D721Med (cell line): ENCODE measurements at places on chromosomes 4 and X.

- no peak for DNase-seq
These were observed 38.0 kb downstream of the MAGEE2 start for GRCh38 chrX:75746891-75747639.

- no peak for DNase-seq
These were observed 444.2 kb upstream of the SLIT2 start for GRCh38 chr4:19807505-19807904.

GRCh38 chr4:58603951-58604350, 1493.8 kb upstream of the IGFBP7 start:
- DNase-seq: no peak

GRCh38 chr4:18127030-18127429, 105.5 kb upstream of the LCORL start:
- DNase-seq: no peak

DNA sequence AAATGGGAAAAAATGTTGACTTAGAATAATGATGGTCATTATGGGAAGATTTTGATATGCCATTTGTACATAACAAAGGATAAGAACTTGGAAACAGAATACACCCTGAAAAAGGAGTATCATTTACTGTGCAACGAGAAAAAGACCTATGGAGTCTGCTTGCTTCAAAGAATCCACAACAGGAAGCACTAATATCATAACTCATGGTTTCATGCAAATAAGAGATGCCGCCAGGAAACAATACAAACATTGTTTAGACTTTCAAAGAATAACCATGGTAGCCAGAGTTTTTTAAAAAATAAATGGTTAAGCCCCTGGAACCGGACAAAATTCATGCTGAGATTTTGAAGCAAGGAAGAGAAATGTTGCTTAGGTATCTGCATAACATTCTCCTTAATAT, 139.9 kb upstream of the ETNPPL start:
- DNase-seq: no peak

DNA sequence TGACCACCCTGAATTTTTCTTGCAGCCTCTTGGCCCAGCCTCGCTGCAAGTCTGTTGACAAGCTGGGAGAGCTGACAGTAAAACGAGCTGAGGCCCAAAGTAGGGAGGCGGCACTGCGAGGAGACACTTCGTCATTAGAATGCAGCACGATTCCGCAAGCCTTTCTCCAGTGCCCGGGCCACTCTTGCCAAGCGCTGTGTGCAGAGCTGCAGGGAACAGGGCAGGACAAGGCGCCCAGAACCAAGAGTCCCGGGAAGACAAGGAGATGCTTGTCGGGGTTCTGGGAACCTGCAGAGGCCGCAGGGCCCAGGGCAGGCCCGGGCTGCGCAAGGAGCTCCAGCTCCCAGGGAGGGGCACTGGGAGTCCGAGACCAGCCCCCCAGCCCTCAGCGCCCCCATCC, 187.1 kb downstream of the BCOR start:
- DNase-seq: no peak

- no peak for DNase-seq
These were observed 164.0 kb upstream of the RASGEF1B start for GRCh38 chr4:81635739-81636138.

- no peak for DNase-seq
These were observed 77.9 kb downstream of the CBR4 start for GRCh38 chr4:168932138-168932537.

- DNase-seq: no peak
These were observed 21.6 kb upstream of the RBM47 start for GRCh38 chr4:40651280-40651679.

DNA sequence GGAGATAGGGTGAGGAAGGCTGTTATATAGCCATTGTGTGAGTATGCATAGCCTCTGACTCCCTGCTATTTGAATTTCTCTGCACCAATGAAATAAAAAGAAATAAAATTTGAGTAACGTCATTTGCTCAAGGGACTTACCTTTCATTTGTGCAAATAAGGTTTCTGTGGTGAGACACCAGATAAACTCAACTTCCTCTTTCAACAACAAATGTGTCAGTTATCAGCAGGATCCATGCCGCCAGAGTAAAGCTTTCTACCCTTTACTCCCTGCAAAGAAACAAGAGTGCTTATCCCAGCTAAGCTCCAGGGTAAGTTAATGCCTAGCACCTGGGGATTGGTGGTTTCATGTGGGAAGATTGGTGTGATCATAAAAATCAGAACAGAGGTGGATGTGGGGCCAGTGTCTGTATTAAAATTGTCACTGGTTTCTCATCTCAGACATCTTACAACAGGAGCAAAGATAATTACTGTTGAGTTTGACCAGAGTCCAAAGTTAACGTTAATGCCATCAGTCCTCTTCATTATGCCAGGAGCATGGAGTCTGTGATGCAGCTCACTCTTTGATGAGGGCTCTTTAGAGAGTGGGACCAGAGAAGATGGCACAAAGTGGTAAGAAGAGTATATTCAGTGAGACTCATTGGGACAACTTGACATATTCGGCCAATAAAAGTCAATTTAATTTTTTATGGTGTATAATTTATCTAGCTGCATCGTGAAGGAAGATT, at the start of gene P2RY10:
Gene P2RY10 (plus strand): TSS at position 206 of the 727 bp plus-strand sequence. CDS start 15,130 bp downstream, outside the sequence.
- no peak for DNase-seq

- DNase-seq: no peak
These were observed 147.0 kb downstream of the AFAP1 start for GRCh38 chr4:7792616-7793015.

- DNase-seq: no peak
These were observed 36.7 kb upstream of the GRXCR1 start for GRCh38 chr4:42855779-42856178.

GRCh38 chr4:110075083-110075738, 123.2 kb downstream of the ELOVL6 start:
- no peak for DNase-seq

GRCh38 chrX:96244955-96245354, 439.7 kb upstream of the DIAPH2 start:
- no peak for DNase-seq

GRCh38 chr4:70556856-70557255, 35.2 kb upstream of the AMBN start:
- DNase-seq: no peak
